ENCODE measurements at places on chromosomes 2 and 18. TPM values are rescaled to one million over a fixed set of nuclear protein-coding genes. Genes with fewer than 3 reads are reported as not detected.

The MC5R gene
- total RNA-seq = not detected

The APOB gene
- total RNA-seq = not detected

The UGT1A3 gene
- not detected for total RNA-seq

The EVA1A gene
- total RNA-seq = 0.36 TPM

The PLA2R1 gene
- not detected for total RNA-seq

The NOSTRIN gene
- not detected for total RNA-seq

The PTPN2 gene
- 57.2 TPM for total RNA-seq

The ASB18 gene
- not detected for total RNA-seq

The SERPINB11 gene
- not detected for total RNA-seq

The SP140 gene
- total RNA-seq = 46.8 TPM

The NAT8 gene
- not detected for total RNA-seq

The SPHKAP gene
- total RNA-seq = not detected

The SLC23A3 gene
- 1.1 TPM for total RNA-seq

The IGFBP5 gene
- total RNA-seq = not detected

The LINC00305 gene
- total RNA-seq = not detected

The AFF3 gene
- total RNA-seq = 2.6 TPM

The LPIN2 gene
- 56.1 TPM for total RNA-seq

The CENPA gene
- total RNA-seq = 34.4 TPM

The CD207 gene
- not detected for total RNA-seq

The ELMOD3 gene
- 11.3 TPM for total RNA-seq

The DCC gene
- total RNA-seq = not detected

The PRKAG3 gene
- total RNA-seq = not detected

The TXNDC2 gene
- not detected for total RNA-seq

The FER1L5 gene
- total RNA-seq = not detected

The EML6 gene
- total RNA-seq = 1.3 TPM

The NOP58 gene
- total RNA-seq = 226 TPM

The HOXD3 gene
- total RNA-seq = not detected

The POTEF gene
- not detected for total RNA-seq

The TM4SF20 gene
- total RNA-seq = not detected

The TRMT61B gene
- 20.6 TPM for total RNA-seq

The STON1 gene
- total RNA-seq = 0.62 TPM

The NETO1 gene
- total RNA-seq = not detected

The RBBP8 gene
- total RNA-seq = 85.3 TPM

The SP5 gene
- total RNA-seq = not detected

The GREB1 gene
- 0.52 TPM for total RNA-seq

The SCN9A gene
- not detected for total RNA-seq

The NT5C1B gene
- total RNA-seq = not detected

The ANKRD30BL gene
- 0.29 TPM for total RNA-seq

The FBXO41 gene
- 45.7 TPM for total RNA-seq

The ACTG2 gene
- 0.27 TPM for total RNA-seq

The UGGT1 gene
- 50.1 TPM for total RNA-seq

The MTCL1 gene
- 0.14 TPM for total RNA-seq

The HOXD13 gene
- not detected for total RNA-seq

The UGT1A8 gene
- total RNA-seq = not detected

The TNFRSF11A gene
- total RNA-seq = 2.4 TPM

The STK39 gene
- 27.1 TPM for total RNA-seq

The SEMA4F gene
- 3.9 TPM for total RNA-seq

The MEP1B gene
- not detected for total RNA-seq

The YWHAQ gene
- 314 TPM for total RNA-seq

The SP140L gene
- total RNA-seq = 36.3 TPM

The ROCK2 gene
- total RNA-seq = 12.7 TPM

The SCG2 gene
- not detected for total RNA-seq

The PXDN gene
- total RNA-seq = 2.1 TPM
